ENCODE measurements at places on chromosomes 2 and 18. TPM values are rescaled to one million over a fixed set of nuclear protein-coding genes. Genes with fewer than 3 reads are reported as not detected.
A peak's percentile ranks its signal among the peaks of the same experiment; 100 is the strongest.

The CAVIN2 gene
- not detected for total RNA-seq

The MAL gene
- total RNA-seq, result 154 TPM

The ELOA2 gene
- not detected for total RNA-seq

The SLC14A1 gene
- total RNA-seq, result 12.9 TPM

GRCh38 chr2:83990636-83991035 is 468.4 kb downstream of the SUCLG1 start:
- H3K27me3 ChIP-seq, result no peaks in the 10 kb centered on the region
- H3K4me3 ChIP-seq, result no peak overlapping the region
- DNase-seq, result no peak
- H3K4me1 ChIP-seq, result no peaks in the 10 kb centered on the region
- no peaks in the 10 kb centered on the region for H3K36me3 ChIP-seq

DNA sequence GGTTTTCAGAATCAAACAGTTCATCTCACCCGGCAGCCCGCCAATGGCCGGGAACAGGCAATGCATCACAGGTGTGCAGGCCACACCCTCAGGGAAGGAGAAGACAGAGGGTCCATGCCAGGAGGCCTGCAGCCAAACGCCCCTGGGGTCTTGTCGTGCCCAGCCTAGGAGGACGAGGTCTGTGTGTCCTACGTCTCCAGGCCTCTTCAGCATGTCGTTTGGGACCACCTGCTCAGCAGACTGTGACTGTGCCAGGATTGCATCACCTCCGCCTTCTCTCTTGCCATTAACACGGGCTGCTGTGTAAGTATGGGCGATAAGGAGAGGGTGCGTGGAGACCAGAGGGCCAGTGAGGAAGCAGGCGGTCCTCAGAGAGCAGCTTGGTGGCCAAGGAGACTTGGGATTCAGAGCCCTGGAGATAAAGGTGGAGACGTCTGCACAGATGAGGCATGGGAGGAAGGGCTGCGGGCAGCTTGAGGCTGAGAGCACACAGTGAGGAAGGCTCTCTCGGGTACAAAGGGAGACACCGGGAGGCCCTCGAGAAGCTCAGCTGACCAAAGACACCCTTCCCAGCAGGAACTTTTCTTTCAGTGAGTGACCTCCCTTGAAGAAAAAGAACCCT is 37.4 kb upstream of the KLHL29 start:
- H3K4me3 ChIP-seq, result no peak overlapping the region
- DNase-seq, result no peak
- no peaks in the 10 kb centered on the region for H3K36me3 ChIP-seq
- H3K27ac ChIP-seq, result no peak overlapping the region
- H3K4me1 ChIP-seq, result no peaks in the 10 kb centered on the region

DNA sequence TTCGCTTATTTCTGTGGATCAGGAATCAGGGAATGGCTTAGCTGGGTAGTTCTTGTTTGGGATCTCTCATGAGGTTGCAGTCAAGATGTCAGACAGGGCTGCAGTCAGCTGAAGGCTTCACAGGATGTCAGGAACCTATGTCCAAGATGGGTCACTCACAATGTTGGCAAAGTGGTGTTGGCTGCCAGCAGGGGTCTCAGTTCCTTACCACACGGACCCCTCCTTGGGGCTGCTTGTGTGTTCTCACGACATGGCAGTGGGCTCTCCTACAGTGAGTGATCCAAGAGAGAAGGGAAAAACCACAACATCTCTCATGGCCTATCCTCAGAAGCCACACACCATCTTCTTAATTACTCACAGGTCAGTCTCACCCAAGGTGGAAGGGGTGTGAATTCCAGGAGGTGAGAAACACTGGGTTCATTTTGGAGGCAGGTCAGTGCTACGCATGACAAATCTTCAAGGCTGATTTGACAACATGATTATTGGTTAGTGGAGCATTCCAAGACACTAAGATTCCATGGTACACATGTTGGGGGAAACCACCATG is 1.3 kb upstream of the ANTXR1 start:
- no peaks in the 10 kb centered on the region for H3K4me1 ChIP-seq
- no peaks in the 10 kb centered on the region for H3K27me3 ChIP-seq
- no peaks in the 10 kb centered on the region for H3K36me3 ChIP-seq
- no peak for DNase-seq

DNA sequence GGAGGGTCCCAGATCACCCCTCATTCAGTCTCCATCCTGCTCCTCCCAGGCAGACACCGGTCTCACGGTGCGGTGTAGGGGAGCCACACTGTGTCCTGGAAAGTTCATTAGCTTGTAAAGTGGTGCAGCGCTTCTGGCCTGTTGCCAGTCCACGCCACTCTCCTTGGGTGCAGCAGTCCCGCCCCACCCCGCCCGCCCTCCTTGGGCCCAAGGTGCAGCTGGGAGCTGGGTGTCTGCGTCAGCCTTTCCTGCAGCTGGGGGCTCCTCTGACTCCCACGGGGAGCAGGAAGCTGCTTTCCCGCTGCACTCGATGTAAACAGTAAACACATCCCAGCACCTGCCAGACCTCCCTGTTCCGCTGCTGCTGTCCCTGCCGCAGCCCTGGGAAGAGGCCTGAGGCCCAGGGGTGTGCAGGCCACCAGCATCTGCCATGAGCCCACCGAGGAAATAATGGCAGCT is 53.8 kb upstream of the ASB18 start:
- no peak overlapping the region for H3K27ac ChIP-seq
- no peaks in the 10 kb centered on the region for H3K27me3 ChIP-seq
- H3K4me1 ChIP-seq, result no peaks in the 10 kb centered on the region
- no peaks in the 10 kb centered on the region for H3K36me3 ChIP-seq
- H3K4me3 ChIP-seq, result no peak overlapping the region
- DNase-seq, result no peak

GRCh38 chr2:1746174-1747064 is 2.1 kb upstream of the PXDN start:
- DNase-seq, result no peak
- no peak overlapping the region for H3K27ac ChIP-seq
- H3K36me3 ChIP-seq, result no peaks in the 10 kb centered on the region
- no peaks in the 10 kb centered on the region for H3K27me3 ChIP-seq
- H3K4me1 ChIP-seq, result no peaks in the 10 kb centered on the region

DNA sequence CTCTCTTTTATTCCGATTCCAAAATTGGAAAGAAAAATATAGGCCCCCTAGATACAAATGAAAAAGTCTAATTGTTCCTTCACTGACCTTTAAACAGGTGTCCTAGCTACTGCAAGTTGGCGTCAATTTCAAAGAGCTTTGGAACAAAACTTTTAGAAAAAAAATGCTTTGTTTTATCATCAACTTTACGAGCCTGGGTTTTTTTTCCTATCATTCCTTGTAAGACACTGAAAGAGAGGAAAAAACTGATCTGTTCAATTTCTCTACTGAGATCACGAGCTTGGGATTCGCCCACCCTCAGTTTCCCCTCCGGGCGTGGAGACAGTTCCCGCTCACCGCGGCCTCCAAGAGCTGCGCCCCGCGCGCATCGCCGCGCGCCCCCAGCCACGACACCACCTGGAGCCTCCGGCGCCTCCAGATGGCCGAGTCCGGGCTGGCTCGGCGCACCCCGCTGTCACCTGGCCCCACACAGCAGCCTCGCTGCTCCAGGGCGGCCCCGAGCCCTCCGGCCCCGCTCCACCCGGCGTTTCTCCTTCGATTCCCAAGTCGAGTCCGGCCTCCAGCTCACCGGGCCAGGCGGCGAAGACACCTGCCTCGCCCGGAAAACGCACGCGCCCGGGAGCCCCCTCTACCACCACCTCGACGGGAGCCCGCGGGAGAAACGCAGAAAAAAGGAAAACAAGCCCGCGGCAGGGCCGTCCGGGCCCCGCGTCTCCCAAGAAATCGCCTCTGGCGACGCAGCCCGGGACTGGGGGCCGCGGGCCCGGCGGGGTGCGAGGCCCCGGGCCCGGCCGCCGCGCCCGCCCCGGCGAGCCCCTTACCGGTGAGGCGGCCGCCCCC is 656 bp downstream of the TBC1D8 start:
- peak overlapping the region; percentile 45 for H3K4me3 ChIP-seq
- H3K36me3 ChIP-seq, result no peaks in the 10 kb centered on the region
- H3K4me1 ChIP-seq, result peaks cover 19% of the 10 kb centered on the region
- DNase-seq, result no peak

DNA sequence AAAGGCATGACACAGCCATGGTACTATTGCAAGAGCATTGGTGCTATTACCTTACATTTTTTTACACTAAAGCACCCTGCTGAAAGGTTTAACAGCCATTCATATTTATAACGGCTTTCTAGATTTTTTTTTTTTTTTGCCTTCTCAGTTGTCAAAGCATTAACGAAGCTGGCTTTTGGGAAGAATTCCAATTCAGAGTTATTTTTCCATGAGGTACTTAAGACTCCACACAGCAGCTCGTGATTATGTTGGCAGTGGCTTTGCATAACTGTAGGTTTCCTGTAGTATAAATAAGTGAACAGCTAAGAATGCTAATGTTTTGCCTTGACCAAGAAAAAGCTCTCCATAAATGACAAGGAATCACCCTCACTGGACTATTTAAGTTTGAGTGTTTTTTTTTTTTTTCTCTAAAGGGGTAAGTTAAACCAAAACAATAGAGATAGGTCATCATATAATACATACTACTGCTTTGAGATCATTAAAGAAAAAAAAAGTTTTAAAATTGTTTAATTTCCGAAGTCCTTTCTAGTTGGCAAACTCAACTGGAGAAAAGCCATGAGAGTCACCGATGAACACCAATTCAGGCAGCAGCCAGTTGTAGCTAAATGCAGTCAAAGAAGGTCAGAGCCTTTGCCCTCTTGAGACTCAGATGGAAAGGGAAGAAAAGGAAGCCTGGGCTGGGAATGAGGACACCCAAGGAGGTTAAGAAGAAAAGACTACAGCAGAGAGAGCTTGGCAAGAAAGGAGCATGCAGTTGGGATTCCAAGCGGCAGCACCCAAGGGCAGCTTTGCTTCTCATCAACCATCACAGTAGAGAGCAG is 187.4 kb upstream of the NCKAP5 start:
- DNase-seq, result no peak
- no peak overlapping the region for H3K27ac ChIP-seq
- H3K4me3 ChIP-seq, result no peak overlapping the region
- H3K36me3 ChIP-seq, result no peaks in the 10 kb centered on the region
- no peaks in the 10 kb centered on the region for H3K4me1 ChIP-seq
- H3K27me3 ChIP-seq, result no peaks in the 10 kb centered on the region

DNA sequence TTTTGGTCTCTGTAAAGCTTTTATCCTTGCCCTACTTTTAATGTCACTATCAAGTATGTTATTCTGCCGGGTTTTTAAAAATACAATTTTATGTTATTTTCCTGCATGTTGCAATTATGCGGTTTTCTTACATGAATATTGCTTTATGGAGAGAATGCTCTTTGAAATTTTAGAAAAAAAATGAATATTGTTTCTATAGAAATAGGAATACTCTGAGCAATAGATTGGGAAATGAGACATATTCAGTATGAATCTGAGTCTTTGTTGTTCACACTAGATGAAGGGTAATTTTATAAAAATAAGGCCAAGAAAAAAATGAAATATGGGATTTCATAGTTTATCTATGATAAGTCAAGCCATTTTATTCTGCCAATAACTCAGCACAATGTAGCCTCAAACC is 142.2 kb upstream of the DTNA start:
- H3K4me1 ChIP-seq, result no peaks in the 10 kb centered on the region
- H3K36me3 ChIP-seq, result no peaks in the 10 kb centered on the region
- no peak overlapping the region for H3K27ac ChIP-seq

DNA sequence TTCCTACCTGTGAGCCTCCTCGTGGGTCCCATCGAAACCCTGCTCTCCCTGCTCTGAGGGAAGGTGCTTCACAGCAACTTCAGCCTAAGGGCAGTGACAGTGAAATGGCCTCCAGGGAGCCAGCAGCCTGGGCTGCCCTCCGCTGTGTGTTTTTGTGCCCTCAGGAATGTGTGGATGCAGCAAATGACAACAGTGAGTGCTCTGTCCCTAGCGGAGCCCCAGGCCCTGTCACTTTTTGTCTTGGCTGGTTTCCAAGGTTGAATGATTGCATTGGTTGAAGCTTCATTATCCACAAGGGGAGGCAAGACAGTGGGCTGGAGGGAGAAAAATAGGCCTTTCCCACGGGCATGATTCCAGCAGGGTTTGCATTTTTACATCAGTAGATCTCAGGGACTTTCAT is 42.9 kb downstream of the STON1 start:
- no peaks in the 10 kb centered on the region for H3K27me3 ChIP-seq
- H3K36me3 ChIP-seq, result no peaks in the 10 kb centered on the region
- no peak overlapping the region for H3K4me3 ChIP-seq
- DNase-seq, result no peak
- no peak overlapping the region for H3K27ac ChIP-seq

GRCh38 chr2:82539280-82539621 is 1919.8 kb downstream of the SUCLG1 start:
- no peak overlapping the region for H3K27ac ChIP-seq
- H3K36me3 ChIP-seq, result no peaks in the 10 kb centered on the region
- H3K4me3 ChIP-seq, result no peak overlapping the region

GRCh38 chr2:6186332-6187151 is 494.4 kb downstream of the SOX11 start:
- no peak overlapping the region for H3K27ac ChIP-seq
- DNase-seq, result no peak
- H3K4me3 ChIP-seq, result no peak overlapping the region
- no peaks in the 10 kb centered on the region for H3K36me3 ChIP-seq
- no peaks in the 10 kb centered on the region for H3K4me1 ChIP-seq
- H3K27me3 ChIP-seq, result no peaks in the 10 kb centered on the region

GRCh38 chr2:144357623-144358373 is 162.1 kb downstream of the ZEB2 start:
- H3K27ac ChIP-seq, result no peak overlapping the region
- no peaks in the 10 kb centered on the region for H3K4me1 ChIP-seq
- H3K36me3 ChIP-seq, result no peaks in the 10 kb centered on the region
- no peak for DNase-seq

DNA sequence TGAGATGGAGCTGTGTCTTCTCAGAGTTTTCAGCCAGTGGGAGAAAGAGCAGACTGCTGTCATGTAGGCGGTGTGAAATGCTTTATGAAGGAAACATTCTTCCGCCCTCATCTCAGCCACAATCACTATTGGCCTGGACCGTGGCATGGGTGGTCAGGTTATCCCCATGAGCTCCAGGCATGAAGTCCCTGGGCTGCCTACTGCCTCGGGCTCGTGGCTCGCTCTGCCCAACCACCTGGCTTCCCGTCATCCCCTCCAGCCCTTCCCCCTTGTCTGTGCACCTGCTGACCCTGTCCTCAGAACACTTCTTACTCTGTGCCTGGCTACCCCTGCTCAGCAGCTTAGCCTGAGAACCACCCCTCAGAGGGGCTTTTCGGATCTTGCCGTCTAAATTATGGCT is 15.5 kb downstream of the COLEC11 start:
- H3K4me1 ChIP-seq, result no peaks in the 10 kb centered on the region
- H3K36me3 ChIP-seq, result no peaks in the 10 kb centered on the region
- H3K27ac ChIP-seq, result no peak overlapping the region
- no peak for DNase-seq

DNA sequence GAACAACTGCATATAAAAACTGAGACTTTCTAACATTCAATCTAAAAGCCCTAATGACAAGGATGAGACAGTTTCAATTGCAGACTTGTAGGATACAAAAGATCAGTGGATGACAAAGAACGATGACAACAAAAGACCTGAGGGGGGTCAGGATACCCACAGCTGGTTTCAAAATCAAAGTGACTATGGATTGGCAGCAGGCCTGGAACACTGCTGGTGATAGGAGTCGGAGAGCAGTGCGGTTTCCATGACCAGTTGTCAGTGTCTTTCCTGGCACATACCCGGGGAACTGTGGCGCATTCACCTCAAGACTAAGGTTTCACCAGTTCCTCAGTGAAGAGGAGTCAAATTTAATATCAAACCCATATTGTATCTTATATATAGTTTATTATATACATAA is 42.0 kb downstream of the EHD3 start:
- no peak for DNase-seq
- no peaks in the 10 kb centered on the region for H3K27me3 ChIP-seq
- no peak overlapping the region for H3K4me3 ChIP-seq
- no peaks in the 10 kb centered on the region for H3K36me3 ChIP-seq
